Panc1 (cell line): ENCODE measurements at places on chromosomes 7 and 10. TPM values are rescaled to one million over a fixed set of nuclear protein-coding genes. Genes with fewer than 3 reads are reported as not detected.

The AS3MT gene
- 4.0 TPM for total RNA-seq

The PLXNA4 gene
- total RNA-seq = 0.10 TPM

The ANKRD16 gene
- total RNA-seq = 6.9 TPM

The OR6B1 gene
- not detected for total RNA-seq

The SAMD9L gene
- 1.3 TPM for total RNA-seq

The FGF8 gene
- 0.39 TPM for total RNA-seq

- H3K36me3 ChIP-seq = no peaks in the 10 kb centered on the region
- no peak overlapping the region for H3K4me3 ChIP-seq
- no peaks in the 10 kb centered on the region for H3K27me3 ChIP-seq
- no peaks in the 10 kb centered on the region for H3K4me1 ChIP-seq
Observed at GRCh38 chr10:44650691-44651661, 260.2 kb upstream of the TMEM72 start.

DNA sequence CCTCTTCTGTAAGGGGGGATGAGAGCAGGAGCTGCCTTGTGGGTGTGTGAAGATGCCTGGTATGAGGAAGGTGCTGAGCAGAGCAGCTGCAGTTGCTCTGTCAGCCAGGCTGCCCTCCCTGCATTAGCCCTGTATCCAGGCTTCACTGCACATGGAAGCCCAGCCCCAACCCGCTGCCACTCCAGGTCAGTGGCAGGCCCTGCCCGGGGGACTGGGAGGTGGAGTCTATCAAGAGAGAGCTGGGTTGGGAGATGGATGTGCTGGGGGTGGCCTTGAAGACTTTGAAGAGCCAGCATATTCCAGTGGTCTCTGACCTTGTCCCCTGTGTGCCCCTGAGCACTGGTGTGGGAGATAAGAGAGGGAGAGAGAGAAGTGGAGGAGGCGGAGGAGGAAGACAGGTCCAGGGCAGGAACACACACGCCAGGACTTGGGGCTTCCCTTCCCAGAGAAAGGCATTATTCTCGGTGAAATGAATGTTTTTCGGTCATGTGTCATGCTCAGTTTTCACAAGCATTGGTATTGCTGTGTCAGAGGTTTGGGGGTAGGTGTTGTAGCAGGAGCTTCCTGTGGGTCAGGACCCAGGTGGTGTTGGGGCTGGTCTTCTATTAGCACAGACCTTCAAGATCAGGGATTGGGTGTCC lies 2.6 kb downstream of the PPIF start:
- H3K4me1 ChIP-seq = peaks cover 14% of the 10 kb centered on the region
- H3K27ac ChIP-seq = no peak overlapping the region
- no peak overlapping the region for H3K4me3 ChIP-seq
- no peak for DNase-seq
- no peaks in the 10 kb centered on the region for H3K27me3 ChIP-seq

DNA sequence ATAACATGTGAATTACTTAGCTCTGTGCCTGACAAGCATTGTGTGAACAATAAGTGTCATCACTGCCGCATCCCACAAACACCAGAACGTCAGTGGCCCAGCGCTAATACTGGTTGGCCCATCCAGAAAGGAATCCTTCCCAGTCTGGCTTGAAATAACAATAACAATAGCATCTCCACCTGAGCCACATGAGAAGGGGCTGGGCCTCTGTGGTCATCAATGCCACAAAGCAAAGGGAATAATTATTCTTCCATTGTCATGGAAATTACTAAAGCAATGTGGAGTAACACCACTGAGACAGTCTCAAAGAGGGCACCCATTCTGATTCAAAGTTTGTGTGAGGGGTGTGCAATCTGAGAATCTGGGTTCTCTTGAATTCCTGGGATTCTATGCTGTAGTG lies 105.7 kb upstream of the INHBA start:
- no peak overlapping the region for H3K4me3 ChIP-seq
- H3K4me1 ChIP-seq = no peaks in the 10 kb centered on the region
- DNase-seq = no peak
- H3K27me3 ChIP-seq = no peaks in the 10 kb centered on the region

DNA sequence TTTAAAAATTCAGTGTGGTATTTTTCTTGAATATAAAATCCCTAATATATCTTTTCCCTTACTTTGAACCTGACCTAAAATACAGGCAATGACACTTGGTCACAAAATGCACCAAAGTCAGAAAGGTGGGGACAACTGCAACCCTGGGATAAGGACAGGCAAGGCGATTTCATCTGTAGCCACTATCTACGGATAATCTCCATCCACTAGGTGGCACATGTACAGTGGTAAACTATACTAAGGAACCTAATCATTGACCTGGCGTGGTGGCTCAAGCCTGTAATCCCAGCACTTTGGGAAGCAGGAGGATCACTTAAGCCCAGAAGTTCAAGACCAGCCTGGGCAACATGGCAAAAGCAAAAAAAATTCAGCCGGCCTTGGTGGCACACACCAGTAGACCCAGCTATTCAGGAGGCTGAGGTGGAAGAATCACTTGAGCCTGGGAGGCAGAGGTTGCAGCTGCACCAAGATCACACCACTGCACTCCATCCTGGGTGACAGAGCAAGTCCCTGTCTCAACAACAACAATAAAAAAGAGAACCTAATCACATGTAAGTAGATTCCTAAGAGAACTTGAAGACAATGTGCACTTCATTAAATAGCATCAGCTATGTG lies 98.9 kb downstream of the KMT2C start:
- H3K27me3 ChIP-seq = no peaks in the 10 kb centered on the region
- no peak overlapping the region for H3K4me3 ChIP-seq
- H3K4me1 ChIP-seq = peaks cover 5% of the 10 kb centered on the region; the same call in 1 of the 2 replicates
- peak; percentile 47 for DNase-seq
- H3K36me3 ChIP-seq = no peaks in the 10 kb centered on the region

- peaks cover 28% of the 10 kb centered on the region for H3K27me3 ChIP-seq
- peak overlapping the region; percentile 63 for H3K4me3 ChIP-seq
- H3K27ac ChIP-seq = no peak overlapping the region
- no peaks in the 10 kb centered on the region for H3K36me3 ChIP-seq
- peaks cover 5% of the 10 kb centered on the region; the same call in 1 of the 2 replicates for H3K4me1 ChIP-seq
Observed at GRCh38 chr7:69599286-69599954, 1.1 kb downstream of the AUTS2 start.

GRCh38 chr7:22582863-22583622 lies 83.1 kb upstream of the STEAP1B start:
- no peaks in the 10 kb centered on the region; the same call in 1 of the 2 replicates for H3K4me1 ChIP-seq
- H3K27me3 ChIP-seq = no peaks in the 10 kb centered on the region
- H3K27ac ChIP-seq = peak overlapping the region; percentile 5; the same call in 1 of the 2 replicates

DNA sequence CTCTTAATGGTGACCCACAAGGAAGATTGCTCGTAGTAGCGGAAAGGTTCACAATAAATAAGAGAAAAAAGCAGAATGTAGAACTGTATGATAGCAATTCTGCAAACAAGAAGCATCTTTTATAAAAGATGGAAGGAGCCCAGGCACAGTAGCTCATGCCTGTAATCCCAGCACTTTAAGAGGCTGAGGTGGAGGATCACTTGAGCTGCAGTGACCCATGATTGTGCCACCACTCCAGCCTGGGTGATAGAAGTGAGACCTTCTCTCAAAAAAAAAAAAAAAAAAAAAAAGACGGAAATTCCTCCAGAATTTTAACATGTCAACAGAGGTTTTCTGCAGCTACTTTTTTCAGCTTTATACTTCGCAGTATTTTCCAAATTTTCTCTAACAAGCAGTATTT lies 13.2 kb downstream of the GATAD1 start:
- peaks cover 7% of the 10 kb centered on the region for H3K36me3 ChIP-seq
- no peak overlapping the region for H3K27ac ChIP-seq
- no peak overlapping the region for H3K4me3 ChIP-seq
- peaks cover 3% of the 10 kb centered on the region; the same call in 1 of the 2 replicates for H3K4me1 ChIP-seq

GRCh38 chr7:28069807-28070206 lies 110.8 kb downstream of the JAZF1 start:
- no peaks in the 10 kb centered on the region for H3K36me3 ChIP-seq
- H3K4me1 ChIP-seq = peaks cover 29% of the 10 kb centered on the region
- H3K4me3 ChIP-seq = no peak overlapping the region
- no peaks in the 10 kb centered on the region for H3K27me3 ChIP-seq

DNA sequence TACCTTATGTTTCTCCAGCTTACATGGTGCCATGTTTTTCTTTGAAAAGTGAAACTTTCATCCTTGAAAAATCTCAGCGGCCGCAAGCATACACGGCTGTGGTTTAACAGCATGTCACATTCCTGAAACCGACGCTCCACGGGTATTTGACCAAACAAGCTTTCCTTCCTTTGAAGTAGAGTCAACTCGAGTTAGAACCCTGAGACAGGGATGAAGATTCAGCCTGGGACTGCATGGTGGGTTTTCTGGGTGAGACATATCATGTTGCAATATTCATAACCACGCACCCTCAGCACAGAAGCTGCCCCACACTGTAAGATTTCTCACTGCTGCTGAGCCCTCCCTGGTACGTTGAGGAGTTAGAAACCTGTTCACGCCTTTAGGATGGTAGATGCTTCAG lies 8.1 kb downstream of the CYP26A1 start:
- no peak overlapping the region for H3K27ac ChIP-seq
- H3K4me3 ChIP-seq = no peak overlapping the region
- no peak for DNase-seq
- no peaks in the 10 kb centered on the region for H3K36me3 ChIP-seq

DNA sequence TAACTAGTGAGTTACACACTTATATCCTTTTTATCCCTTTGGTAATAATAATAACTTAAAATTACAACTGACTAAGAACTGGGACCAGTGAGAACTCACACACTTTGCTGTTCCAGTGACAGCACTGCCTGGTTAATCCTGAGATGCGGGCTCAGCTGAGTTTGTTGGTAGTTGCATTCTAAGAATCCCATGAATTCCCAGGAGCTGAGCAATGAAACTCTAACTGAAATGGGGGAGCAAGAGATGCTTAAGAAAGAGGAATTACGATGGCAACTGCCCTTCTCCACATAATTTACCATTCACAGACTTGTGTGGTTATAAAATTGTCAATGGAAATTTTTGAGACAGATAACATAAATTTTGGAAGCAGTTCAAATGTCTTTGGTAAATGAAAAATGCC lies 659.4 kb downstream of the MAGI2 start:
- H3K4me3 ChIP-seq = no peak overlapping the region
- H3K4me1 ChIP-seq = no peaks in the 10 kb centered on the region
- H3K27ac ChIP-seq = no peak overlapping the region
- H3K36me3 ChIP-seq = no peaks in the 10 kb centered on the region

- H3K4me1 ChIP-seq = no peaks in the 10 kb centered on the region
- no peaks in the 10 kb centered on the region for H3K36me3 ChIP-seq
- H3K27me3 ChIP-seq = no peaks in the 10 kb centered on the region
- no peak for DNase-seq
- H3K27ac ChIP-seq = no peak overlapping the region
- no peak overlapping the region for H3K4me3 ChIP-seq
Observed at GRCh38 chr7:38542156-38542555, 89.0 kb downstream of the AMPH start.

GRCh38 chr10:93591065-93591808 lies 9.8 kb downstream of the RBP4 start:
- no peaks in the 10 kb centered on the region for H3K36me3 ChIP-seq
- H3K27ac ChIP-seq = no peak overlapping the region
- no peak for DNase-seq
- no peaks in the 10 kb centered on the region for H3K4me1 ChIP-seq
- H3K4me3 ChIP-seq = no peak overlapping the region

GRCh38 chr10:6678211-6678803 lies 98.2 kb upstream of the PRKCQ start:
- no peaks in the 10 kb centered on the region for H3K36me3 ChIP-seq
- H3K27me3 ChIP-seq = peaks cover 4% of the 10 kb centered on the region
- no peak overlapping the region for H3K4me3 ChIP-seq
- no peaks in the 10 kb centered on the region for H3K4me1 ChIP-seq

GRCh38 chr7:76514926-76515771 lies 4.8 kb downstream of the UPK3B start:
- H3K36me3 ChIP-seq = no peaks in the 10 kb centered on the region
- no peak overlapping the region for H3K4me3 ChIP-seq
- no peaks in the 10 kb centered on the region for H3K27me3 ChIP-seq

- no peak overlapping the region for H3K27ac ChIP-seq
- no peak overlapping the region for H3K4me3 ChIP-seq
- H3K36me3 ChIP-seq = no peaks in the 10 kb centered on the region
- DNase-seq = no peak
- no peaks in the 10 kb centered on the region; the same call in 1 of the 2 replicates for H3K4me1 ChIP-seq
- H3K27me3 ChIP-seq = no peaks in the 10 kb centered on the region
Observed at GRCh38 chr10:28111712-28112111, 112.8 kb upstream of the ODAD2 start.

- H3K27me3 ChIP-seq = peaks cover 10% of the 10 kb centered on the region
- H3K36me3 ChIP-seq = no peaks in the 10 kb centered on the region
- no peak overlapping the region for H3K27ac ChIP-seq
- H3K4me1 ChIP-seq = no peaks in the 10 kb centered on the region
Observed at GRCh38 chr7:43462836-43463235, 120.1 kb upstream of the STK17A start.

GRCh38 chr7:74653686-74654181 lies 3.8 kb upstream of the GTF2I start:
- H3K36me3 ChIP-seq = no peaks in the 10 kb centered on the region
- no peak overlapping the region for H3K4me3 ChIP-seq
- H3K4me1 ChIP-seq = peaks cover 26% of the 10 kb centered on the region
- H3K27ac ChIP-seq = peak overlapping the region; percentile 99
- no peaks in the 10 kb centered on the region for H3K27me3 ChIP-seq

DNA sequence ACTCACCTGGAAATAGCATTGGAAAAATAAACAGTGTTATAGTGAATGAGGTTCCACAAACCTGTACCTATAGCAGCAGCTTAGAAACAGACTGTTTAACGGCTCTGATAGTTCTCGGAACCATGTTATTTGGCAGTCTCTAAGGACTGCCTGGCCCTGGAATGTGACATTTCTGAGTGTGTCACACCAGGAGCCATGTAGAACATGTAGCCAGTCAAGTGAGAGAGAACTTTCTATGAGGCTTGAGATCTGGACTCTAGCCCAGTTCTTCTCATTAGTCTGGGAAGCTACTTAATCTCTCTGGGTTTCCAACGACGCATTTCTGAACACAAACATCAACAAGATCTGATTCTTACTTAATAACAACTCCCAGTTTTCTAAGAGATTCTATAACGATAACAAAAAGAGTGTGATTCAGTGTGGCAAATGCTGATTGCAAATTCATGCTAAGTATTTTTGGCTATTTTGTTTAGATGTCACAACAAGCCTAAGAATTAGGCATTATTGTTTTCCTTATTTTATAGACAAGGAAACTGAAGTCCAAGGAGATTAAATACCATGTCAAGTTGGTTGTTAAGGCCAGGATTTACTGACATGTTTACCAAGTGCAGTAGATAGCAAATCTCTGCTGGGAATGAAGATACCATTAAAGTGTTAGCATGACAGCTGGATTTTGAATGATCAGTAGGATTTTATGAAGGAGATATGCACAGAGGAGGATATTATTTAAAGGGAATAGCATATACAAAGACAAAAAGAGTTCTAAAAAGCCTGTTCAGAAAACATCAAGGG lies 47.2 kb downstream of the APBB1IP start:
- H3K27ac ChIP-seq = no peak overlapping the region
- H3K4me1 ChIP-seq = no peaks in the 10 kb centered on the region
- no peak overlapping the region for H3K4me3 ChIP-seq
- H3K36me3 ChIP-seq = no peaks in the 10 kb centered on the region
- no peak for DNase-seq
